ENCODE measurements at places on chromosomes 16 and 17.

GRCh38 chr17:79720705-79721292, 9.9 kb upstream of the ENPP7 start:
- no peak for DNase-seq

GRCh38 chr17:82051776-82052637, at the start of the genes GPS1 and RFNG:
TSS of gene GPS1 (plus strand) at chr17:82051898. CDS start at chr17:82051932, 34 bp downstream.
TSS of gene RFNG (minus strand) at chr17:82051811. CDS start at chr17:82051766, 45 bp downstream.
- peak; percentile 76 for DNase-seq

- no peak for DNase-seq
Observed at GRCh38 chr17:66799849-66800537, 34.9 kb upstream of the CACNG5 start.

DNA sequence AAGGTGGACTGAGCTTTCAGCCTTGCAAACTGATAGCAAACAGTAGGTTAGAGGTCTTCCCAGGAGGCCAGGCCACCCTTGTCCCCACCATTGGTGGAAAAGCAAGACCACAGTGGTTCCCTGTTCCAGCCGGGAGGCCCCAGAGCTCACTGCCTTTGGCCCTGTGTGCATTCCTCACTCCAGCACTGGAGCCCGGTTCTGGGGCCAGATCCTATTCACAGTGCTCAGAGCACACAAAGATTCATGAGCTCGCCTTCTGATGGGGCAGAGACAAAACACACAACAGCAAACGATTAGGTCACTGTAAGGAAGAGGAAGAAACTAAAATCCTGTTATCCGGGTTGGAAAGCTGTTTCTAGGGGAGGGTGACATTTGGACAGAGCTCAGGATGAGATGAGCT, 5.6 kb upstream of the PGS1 start:
- DNase-seq = no peak

GRCh38 chr17:12664252-12664651, 1.4 kb upstream of the MYOCD start:
- DNase-seq = no peak

DNA sequence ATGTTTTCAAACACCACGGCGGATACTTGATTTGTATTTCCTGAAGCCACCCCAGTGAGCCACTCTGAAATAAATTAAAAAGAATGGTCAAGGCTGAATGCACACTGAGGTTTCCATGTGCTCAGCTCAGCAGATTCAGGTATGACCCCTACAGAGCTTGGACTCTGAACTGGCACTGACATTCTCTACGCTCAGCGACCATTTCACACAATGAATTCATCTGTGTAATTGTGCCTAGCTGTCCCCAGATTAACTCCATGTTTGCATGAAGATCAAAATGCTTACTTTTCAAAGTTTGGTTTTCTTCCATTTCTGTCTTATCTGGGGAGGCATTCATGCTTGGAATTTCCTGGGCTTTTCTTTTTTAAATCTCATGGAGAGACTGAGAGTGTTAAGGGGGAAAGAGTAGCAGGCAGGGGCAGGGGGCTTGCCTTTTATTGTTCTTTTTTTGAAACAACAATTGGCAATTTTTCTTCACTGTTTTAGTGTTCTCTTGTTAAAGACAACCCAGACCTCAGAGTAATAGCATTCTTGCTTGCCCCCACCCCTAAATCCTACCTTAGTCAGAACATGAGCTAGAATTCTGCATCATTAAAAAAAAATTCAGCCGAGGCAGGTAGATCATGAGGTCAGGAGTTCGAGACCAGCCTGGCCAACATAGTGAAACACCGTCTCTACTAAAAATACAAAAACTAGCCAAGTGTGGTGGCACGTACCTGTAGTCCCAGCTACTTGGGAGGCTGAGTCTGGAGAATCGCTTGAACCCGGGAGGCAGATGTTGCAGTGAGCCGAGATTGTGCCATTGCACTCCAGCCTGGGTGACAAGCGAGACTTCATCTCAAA, 85.5 kb upstream of the HNF1B start:
- no peak for DNase-seq

- no peak for DNase-seq
Observed at GRCh38 chr17:15091825-15092224, 173.3 kb downstream of the PMP22 start.

GRCh38 chr17:44928136-44928535, 12.8 kb upstream of the GFAP start:
- DNase-seq = no peak

GRCh38 chr17:21072745-21073197, 30.0 kb upstream of the USP22 start:
- no peak for DNase-seq

GRCh38 chr16:72050769-72051464, 3.4 kb upstream of the HP start:
- no peak for DNase-seq

- no peak for DNase-seq
Observed at GRCh38 chr17:65783845-65784334, 222.4 kb upstream of the AXIN2 start.
